Activated T-helper 1 cell treated with anti-CD3 and anti-CD28 coated beads, Interleukin-12 subunit alpha, Interleukin-12 subunit beta, Interleukin-2, Interleukin-4 antibody, amounts not matched to agents 30 ng/mL and 10 ng/mL and 1 ng/mL, durations not matched to agents 14 hours and 24 hours and 36 hours (primary cell): ENCODE measurements at places on chromosomes 5 and 9.

- DNase-seq: no peak
Measured at GRCh38 chr9:126613651-126614050, at the start of gene LMX1B. Gene LMX1B, plus strand, starts transcription at chr9:126613928. Its CDS starts 522 bp downstream, at chr9:126614450.

- no peak for DNase-seq
Measured at GRCh38 chr5:65722575-65723403, 784 bp downstream of the NLN start.

DNA sequence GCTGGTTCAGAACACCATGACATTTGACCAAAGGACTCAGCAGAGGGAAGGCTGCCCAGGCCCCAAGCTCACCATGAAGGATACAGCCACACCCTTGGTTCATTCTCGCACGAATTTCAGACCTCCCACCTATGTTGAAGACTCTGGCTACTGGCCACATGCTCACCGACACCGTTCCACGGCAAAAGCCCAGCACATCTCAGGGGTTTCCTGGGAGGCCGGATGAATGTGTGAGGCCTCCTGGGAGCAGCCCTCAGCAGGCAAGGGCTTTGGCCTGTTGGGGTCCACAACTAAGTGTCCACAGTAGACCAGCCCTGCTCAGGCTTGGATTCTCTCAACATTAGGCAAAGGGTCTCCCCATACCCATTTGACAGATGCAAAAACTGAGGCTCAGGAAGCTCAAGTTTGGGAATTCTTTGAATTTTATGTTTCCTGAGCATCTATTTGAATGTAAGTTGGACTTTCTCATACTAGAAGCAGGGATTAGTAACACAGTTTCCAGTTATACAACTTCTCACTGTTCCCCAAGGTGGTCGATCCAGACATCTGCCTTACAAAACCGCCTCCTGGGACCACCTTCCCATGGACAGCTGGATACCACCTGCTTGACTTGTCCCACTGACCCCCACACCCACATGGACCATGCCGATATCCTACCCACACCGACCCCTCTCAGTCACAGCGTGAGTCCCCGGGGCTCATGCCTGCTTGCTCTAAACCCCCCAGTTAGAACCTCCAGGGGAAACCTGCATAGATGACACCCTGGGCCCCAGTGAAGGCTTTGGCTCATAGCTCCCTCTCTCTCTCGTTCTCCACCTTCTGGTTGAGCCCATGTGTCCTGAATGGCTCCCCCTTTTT lies 27.9 kb downstream of the CCT5 start:
- DNase-seq: no peak

- no peak for DNase-seq
Measured at GRCh38 chr9:89477384-89477783, 20.5 kb downstream of the SEMA4D start.

GRCh38 chr9:108296056-108296455 lies 559.7 kb downstream of the ACTL7B start:
- DNase-seq: no peak

DNA sequence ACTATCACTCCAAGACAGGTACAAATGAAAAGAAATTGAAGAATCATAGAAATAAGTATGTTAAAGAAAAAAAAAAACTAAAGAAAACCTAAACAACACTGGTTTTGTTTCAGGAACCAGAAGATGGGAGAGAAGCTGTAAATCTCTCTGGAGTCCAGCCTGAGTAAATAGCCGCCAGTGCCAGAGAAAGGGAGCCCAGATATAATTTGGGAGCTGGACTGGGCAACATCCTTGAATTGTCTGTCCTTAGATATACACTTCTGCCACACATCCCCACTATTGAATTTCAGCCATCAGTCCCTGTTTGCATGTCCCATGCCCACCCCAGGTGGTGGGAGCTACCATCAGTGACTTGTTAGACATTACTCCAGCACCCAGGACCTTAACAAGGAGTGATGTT lies 979.6 kb downstream of the DTWD2 start:
- DNase-seq: no peak
